ENCODE measurements at places on chromosomes 2 and 18. TPM values are rescaled to one million over a fixed set of nuclear protein-coding genes. Genes with fewer than 3 reads are reported as not detected.

DNA sequence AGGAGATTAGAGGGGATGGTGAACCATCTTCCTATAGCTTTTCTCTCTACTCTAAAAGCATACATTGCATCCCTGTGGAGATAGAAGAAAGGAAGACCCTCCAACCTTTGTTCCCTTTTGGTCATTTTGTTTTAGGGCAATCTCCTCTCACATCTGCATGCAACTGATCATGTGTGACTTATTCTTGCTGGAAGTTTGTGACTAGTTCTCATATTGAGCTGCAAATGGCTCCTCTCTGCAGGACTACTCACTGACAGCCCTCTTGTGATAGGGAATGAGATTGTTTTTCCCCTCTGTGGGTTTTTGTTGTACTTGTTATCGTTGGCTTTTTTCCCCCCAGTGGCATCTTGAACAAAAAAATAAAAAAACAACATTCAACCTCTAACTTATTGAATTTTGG lies 416.0 kb upstream of the CNTNAP5 start:
- no peak for DNase-seq

- no peak for DNase-seq
These were observed 147.0 kb downstream of the PPP1R1C start for GRCh38 chr2:182132605-182133004.

GRCh38 chr2:25557179-25558036 lies 116.0 kb downstream of the DTNB start:
- DNase-seq, result no peak

GRCh38 chr18:75252136-75252535 lies 41.5 kb downstream of the TSHZ1 start:
- DNase-seq, result no peak

- DNase-seq, result no peak
These were observed 9.9 kb downstream of the MOB1A start for GRCh38 chr2:74168739-74169138.

GRCh38 chr2:37284381-37284780 lies 40.3 kb downstream of the PRKD3 start:
- DNase-seq, result no peak

- DNase-seq, result no peak
These were observed 43.7 kb downstream of the SH3BP4 start for GRCh38 chr2:234995332-234996068.

PER2 gene
- 8.9 TPM for total RNA-seq

- no peak for DNase-seq
These were observed 139.8 kb upstream of the ZC3H15 start for GRCh38 chr2:186346216-186346615.

DNA sequence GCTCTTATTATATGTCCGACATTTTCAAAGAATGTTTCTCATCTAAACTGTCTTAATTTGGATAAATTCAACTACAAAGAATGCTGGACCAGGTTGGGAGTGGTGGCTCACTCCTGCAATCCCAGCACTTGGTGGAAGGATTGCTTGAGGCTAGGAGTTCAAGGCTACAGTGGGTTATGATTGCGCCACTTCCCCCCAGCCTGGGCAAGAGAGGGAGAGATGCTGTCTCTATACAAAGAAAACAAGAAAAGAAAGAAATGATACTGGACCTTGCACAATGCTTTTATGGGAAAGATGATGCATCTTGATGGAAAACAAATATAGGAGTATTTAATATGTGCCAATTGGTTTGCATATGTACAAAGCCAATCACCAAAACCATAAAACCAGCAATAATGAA lies 296.7 kb downstream of the LPIN1 start:
- DNase-seq, result no peak

DNA sequence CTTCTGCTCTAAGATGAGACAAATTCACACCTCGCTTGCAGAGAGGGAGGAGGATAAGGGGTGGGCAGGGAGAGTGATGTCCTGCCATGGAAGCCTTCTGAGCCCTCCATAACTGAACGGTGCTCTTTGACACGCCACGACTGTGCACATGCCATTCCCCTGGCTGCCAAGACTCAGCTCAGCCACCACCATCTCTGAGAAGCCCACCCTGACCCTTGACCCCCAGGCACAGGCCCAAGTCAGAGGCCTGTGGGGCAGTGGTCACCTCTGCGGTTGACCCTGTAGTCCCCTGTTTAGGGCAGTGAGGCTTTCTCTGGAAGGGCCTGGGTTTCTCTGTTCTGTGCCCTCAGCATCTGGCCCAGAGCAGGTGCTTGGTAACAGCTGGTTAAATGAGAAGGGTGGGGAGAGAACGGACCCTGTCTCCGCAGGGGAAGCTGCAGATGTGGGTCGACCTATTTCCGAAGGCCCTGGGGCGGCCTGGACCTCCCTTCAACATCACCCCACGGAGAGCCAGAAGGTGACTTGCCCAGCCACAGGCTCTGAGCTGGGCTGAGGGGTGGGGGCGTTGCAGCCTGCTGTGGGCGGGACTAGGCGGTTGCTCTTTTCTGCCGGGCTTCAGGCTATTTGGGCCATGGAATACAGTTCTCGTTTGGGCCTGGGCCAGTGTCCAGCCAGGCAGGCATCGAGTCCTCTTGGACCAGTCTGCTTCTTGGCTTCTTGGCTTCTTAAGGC lies 215.1 kb downstream of the DYSF start:
- no peak for DNase-seq

- no peak for DNase-seq
These were observed 129.7 kb downstream of the MAP4K4 start for GRCh38 chr2:101827246-101827645.

- no peak for DNase-seq
These were observed 130.0 kb upstream of the RND3 start for GRCh38 chr2:150617351-150617978.
